Activated CD4-positive, alpha-beta T cell treated with anti-CD3 and anti-CD28 coated beads for 48 hours (primary cell): ENCODE measurements at places on chromosomes 12 and 14.

- no peak for DNase-seq
Measured at GRCh38 chr12:79673354-79673753, 17.4 kb downstream of the PAWR start.

DNA sequence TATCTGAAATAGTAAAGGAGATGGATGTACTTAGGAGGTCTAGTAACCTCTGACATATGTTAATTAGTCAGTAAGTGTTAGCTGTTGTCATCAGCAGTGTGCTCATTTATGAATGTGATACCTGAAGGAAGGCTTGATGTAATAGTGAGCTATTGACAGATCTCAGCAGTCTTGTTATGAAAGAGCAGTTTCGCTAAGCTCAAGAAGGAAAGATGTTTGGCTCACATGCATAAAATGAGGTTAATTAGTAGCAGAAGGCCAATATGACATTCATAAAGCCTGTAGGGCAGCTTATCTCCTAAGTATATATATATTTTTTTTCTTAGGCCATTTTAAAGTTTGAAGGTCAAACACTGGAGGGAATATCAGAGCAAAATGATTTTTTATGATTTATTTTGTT, 2.8 kb downstream of the FAM234B start:
- no peak for DNase-seq

- DNase-seq = no peak
Measured at GRCh38 chr12:100401660-100402059, 44.8 kb downstream of the SLC17A8 start.

DNA sequence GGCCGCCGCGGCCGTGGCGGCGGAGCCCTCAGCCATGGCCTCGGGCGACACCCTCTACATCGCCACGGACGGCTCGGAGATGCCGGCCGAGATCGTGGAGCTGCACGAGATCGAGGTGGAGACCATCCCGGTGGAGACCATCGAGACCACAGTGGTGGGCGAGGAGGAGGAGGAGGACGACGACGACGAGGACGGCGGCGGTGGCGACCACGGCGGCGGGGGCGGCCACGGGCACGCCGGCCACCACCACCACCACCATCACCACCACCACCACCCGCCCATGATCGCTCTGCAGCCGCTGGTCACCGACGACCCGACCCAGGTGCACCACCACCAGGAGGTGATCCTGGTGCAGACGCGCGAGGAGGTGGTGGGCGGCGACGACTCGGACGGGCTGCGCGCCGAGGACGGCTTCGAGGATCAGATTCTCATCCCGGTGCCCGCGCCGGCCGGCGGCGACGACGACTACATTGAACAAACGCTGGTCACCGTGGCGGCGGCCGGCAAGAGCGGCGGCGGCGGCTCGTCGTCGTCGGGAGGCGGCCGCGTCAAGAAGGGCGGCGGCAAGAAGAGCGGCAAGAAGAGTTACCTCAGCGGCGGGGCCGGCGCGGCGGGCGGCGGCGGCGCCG, 381 bp downstream of the YY1 start:
- peak; percentile 54 for DNase-seq

- no peak for DNase-seq
Measured at GRCh38 chr14:70652871-70653270, 11.2 kb downstream of the TTC9 start.

DNA sequence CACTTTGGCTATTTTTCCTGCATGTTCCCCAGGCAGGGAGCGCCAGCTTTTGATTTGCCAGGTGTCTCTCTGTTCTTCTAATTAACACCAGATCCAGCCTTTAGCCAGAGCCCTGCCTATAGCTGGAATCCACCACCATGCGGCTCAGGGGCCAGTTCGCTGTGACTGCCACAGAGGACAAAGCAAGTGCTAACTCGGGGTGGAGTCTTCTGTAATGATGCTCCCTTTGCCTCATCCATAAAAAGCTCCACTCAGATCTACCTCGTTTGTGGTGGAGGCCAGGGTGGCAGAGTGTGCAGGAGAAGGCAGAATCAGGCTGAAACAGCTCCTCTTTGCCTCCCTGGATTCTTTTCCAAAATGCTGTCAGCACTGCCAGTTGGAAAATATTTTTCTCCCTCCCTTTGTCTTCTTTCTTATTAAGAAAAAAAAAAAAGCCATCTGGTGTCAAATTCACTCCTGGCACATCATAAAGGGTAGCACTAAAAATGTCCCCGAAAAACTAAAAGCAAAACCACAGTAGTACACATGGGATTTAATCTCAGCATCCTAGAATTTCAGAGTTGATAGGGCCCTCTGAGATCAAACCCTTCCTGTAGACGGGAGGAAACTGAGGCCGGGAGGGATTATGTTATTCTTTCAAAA, 18.0 kb upstream of the CTDSP2 start:
- DNase-seq = no peak

DNA sequence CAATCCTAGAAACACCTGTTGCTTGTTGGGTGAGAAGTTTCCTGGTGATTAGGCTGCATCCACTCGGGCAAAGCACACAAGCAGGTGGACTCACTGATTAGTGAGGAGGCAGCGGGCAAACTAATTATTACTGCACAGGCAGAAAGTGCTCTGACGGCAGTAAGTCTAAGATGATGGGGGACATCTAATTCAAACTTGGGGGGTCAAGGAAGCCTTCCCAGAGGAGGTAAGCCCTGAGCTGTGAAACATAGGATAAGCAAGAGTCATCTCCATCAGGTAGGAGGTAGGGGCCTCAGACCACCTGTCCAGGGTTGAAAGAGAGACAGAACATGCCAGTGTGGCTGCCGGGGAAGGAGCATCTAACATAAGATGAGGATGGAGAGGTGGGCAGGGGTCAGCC, 1578.4 kb upstream of the TMEM132C start:
- no peak for DNase-seq

GRCh38 chr12:131617596-131618302, 93.1 kb upstream of the SFSWAP start:
- DNase-seq = no peak

GRCh38 chr12:113149361-113150150, at the start of gene CFAP73:
Gene CFAP73 (plus strand): TSS chr12:113149724. CDS start chr12:113149858, 134 bp downstream.
- DNase-seq = peak; percentile 31

DNA sequence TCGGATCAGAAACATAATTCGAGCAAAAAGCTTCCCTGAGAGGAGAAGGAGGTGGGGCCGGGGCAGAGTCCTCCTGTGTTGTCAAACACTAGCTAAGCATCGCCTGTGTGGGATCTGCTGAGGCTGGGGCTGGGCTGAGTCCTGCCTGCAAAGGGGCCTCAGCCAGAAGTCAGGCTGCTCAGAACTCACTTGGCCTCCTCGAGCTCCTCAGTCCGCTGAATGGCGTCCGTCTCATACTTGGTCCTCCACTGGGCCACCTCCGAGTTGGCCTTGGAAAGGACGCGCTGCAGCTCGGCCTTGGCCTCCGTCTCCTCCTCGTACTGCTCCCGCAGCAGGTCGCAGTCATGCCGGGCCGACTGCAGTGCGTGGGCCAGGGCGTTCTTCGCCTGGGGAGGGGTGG, 9.9 kb upstream of the MYH6 start:
- no peak for DNase-seq

DNA sequence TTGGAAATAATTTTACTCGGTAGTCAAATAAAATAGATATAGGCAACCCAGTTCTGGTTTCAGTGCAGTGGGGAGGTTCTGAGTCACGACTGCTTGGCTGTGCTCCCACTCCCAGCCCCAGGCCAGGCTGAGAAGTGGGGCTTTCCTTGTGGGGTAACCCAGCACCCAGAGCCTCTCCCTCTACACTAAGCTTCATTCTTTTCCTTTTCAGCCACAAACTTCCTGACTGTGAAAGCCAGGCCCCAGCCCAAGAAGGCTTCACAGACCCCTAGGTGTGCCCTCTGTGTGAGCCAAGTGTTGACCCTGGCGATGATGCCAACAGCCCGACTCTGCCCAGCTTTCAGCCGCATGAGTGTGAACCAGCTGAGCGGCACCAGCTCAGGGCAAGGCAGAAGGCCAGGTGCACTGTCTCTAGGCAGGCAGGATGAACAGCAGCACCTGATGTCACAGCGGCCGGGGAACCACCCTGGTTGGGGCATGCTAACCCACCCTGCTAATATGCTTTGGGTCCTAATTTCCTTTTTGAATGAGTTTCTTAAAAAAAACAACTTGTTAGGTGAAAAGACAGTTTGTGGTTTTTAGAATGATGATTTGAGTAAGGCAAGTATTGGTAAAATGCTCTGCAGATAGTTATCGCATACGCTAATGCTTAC, 42.2 kb upstream of the ATP23 start:
- peak; percentile 83 for DNase-seq

DNA sequence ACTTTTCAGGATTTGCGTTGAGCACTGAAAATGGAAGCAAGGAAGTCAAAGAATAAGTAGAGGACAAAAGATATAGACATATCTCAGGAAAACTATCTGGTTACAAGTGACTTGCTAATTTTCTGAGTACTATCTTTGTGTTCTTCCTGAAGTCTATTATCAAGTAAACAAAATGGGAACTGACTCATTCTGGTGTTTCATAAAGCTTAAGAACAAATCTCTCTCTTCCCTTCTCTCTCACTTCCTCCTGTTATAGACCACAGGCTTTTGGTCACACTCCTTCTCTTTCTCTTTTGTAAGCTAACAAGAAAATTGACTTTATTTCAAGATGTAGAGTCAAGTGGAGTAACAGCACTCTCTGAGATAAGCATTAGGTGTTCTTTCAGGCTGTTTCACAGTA, 406.6 kb upstream of the SYT1 start:
- no peak for DNase-seq

DNA sequence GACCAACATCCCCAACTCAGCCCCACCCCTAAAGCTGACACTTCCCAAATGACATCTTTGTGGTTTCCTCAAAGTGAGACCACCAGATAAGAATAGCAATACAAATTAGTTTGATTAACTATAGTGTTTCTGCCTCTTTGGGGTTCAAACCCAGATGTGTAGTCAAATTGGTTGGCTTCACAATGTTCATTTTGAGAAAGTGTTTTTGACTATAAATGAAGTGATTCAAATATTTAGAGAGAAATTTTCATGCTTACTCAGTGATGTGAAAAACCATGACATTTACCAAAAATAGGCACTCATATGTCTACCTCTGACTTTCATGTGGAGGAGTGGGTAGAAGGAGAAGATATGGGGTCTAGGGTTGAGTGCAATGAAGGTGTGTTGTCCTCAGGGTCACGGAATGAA, 218.4 kb downstream of the BCAT1 start:
- no peak for DNase-seq
